HCT116 (cell line): ENCODE measurements at places on chromosomes 12 and 14.

GRCh38 chr12:76927170-76927784 is 48.5 kb upstream of the CSRP2 start:
- DNase-seq: peak; percentile 27

DNA sequence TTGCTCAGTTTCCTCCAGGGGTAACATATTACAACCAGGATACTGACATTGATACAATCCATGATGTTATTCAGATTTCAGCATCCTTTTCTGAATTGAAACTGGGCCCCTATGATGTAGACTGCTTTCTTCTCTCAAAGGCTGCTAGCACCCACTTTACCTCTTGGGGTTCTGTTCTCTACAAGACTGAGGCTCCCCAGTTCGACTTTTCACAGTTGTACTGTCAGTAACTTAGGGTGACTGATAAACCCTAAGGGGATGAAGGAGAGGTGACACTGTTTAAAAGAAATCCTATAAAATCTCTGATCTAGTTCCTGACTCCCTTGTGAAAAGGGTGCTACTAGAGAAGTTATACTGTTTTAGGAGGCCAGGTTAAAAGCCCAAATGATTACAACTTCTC is 818 bp downstream of the VPS33A start:
- no peak for DNase-seq

- DNase-seq: peak; percentile 52
These were observed 69.6 kb downstream of the MOK start for GRCh38 chr14:102235275-102235897.

DNA sequence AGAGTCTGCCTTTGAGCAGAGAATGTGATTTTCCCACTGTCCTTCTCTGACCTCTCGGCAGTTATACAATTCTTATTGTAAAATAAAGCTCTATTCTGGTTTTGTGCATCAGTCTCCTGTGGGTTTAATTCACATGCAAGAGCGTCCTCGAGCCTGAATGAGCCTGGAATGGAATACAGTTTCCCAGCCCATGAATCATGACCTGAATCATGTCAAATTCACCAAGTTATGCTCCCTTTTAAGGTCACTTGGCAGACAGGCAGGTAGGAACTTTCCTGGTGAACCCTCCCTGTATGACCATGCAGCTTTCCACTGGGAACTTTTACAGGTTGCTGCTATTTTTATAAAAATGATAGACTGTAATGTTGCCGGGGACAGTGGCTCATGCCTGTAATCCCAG is 41.7 kb downstream of the BICD1 start:
- no peak for DNase-seq

DNA sequence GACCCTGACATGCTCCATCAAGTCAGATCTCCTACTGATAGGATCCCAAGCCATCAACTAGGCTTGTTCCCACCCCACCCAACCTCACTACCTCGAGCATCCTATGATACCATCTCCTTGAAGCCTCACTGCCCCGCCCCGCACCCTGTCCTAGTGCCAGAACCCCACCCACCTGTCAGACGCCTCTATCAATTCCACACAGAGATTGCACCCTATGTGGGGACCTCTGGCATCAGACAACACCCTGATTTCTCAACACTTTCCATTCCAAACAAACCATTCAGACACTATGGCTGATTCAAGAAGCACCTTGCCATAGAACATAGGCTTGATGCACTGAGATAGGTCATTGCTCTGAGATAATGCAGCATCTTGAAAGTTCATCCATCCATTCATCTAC is 3.1 kb upstream of the GLTP start:
- DNase-seq: no peak

GRCh38 chr12:104057771-104058197 is 6.5 kb upstream of the HCFC2 start:
- DNase-seq: no peak

DNA sequence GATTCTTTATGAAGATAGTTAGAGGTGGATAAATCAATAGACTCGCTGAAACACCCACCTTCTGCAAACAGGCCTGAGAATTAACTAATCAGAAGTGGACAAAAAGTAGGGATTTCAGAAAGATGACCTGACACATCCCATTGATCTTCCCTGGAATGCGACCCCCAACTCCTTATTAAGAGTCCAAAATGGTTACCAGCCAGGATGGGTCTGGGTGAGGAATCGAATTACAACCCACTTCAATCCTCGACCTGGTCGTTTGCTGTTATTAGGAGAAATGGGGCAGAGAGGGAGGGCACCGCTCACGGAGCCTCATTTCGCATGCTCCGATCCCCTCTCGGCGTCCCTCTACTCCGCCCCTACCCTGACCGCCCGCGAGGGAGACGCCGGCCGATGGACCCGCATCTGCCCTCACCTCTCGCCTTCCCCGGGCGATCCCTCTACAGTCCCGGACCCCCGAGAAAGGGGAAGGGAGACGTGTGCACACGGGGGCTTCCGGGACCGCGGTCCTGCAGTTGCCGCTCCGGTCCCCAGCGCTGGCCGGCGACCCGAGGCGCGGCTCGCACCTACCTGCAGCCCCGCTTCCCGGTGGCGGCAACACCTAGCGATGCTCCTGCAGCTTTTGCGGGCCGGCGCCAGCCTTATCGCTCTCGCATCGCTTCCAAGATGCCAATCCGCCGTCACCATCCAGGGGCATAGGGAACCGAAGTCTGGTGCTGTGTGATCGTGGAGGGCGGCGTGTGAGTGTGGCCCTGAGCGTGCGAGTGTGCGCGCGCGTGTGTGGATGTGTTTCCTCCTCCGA is 69.3 kb upstream of the USP15 start:
- no peak for DNase-seq

- DNase-seq: peak; percentile 15
These were observed 189.6 kb downstream of the DUSP6 start for GRCh38 chr12:89162589-89163261.

DNA sequence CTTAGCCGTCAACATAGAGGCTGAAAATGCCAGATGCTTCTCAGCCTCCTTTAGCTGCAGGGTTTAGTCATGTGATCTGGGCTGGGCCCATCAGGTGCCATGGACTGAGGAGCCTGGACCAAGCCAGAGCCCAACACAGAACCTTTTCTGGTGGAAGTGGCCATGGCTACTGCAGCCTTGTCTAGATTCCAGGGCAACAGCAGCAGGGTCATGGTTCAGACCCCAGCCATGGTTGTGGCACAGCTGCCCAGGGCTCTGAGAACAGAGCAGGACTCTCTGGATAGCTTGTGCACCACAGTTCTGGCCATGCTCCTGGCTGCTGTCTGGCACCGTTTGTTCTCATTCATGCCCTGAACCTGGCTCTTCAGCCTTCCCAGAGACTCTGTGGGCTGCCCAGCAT is 47.0 kb upstream of the PTGR2 start:
- no peak for DNase-seq

DNA sequence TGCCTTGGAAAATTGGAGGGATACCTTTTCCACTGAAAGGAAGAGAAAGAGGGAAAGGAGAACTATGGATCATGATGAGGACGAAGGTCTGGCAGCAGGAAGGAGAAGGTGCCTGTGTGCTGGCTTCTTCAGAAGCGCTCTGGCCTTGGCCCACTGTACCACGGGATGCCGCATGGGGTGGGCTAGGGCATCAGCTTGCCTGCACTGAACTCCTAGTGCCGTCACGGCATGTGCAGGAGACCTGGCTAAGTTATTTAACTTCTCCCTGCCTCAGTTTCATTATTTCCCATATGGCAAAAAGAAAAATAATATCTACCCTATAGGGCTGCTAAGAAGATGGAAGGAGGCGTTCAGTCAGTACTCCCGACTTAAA is 28.1 kb downstream of the FBXO21 start:
- DNase-seq: no peak

GRCh38 chr14:23056956-23057756 is at the start of gene CDH24:
TSS of gene CDH24 (minus strand) at chr14:23057520. CDS start at chr14:23055733, 1,787 bp downstream.
- DNase-seq: no peak

- no peak for DNase-seq
These were observed 91.9 kb upstream of the RESF1 start for GRCh38 chr12:31867292-31867691.

- DNase-seq: no peak
These were observed 21.8 kb downstream of the FUT8 start for GRCh38 chr14:65434216-65434850.

DNA sequence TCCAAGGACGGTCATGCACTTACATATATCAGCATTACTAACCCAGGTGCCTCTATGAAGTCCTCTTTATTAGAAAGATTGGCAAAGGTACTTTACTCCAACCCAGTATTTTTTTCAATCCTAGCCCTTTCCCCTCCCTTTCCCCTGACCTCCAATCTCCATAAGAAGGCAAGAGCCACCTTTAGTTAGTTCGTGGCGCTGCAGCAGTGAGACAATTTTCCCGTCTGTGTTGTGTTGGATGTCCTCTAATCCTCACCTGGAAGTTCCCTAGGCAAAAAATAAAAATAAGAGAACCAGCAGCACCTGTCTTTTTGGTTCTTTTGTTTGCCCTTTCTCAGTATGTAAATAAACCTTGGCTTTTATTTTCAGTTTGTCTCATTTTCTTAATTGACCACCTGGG is 439.6 kb upstream of the LRFN5 start:
- DNase-seq: no peak

DNA sequence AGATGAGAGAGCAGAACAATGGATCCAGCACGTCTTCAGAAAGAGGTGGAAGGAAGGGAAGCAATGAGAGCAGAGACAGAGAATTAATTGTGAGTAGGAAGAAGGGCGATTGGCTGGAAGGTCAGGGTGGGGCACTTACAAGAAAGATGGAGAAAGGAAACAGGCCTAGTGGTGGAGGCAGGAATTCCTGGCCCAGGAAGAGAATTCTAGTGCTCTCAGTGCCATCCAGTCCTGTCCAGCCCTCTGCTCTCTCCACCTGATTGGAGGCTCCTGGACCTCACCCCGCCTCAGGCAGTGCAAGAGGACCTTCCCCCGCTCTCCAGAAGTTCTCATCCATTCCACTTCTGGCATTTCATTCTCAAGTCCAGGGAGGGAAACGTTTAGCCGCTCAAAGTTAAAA is 43.0 kb downstream of the NGB start:
- DNase-seq: no peak

- DNase-seq: no peak
These were observed 5.8 kb downstream of the MAX start for GRCh38 chr14:65096323-65097089.

- peak; percentile 62 for DNase-seq
These were observed 15.3 kb downstream of the SPIC start for GRCh38 chr12:101490286-101490920.

GRCh38 chr12:124852911-124853427 is 10.7 kb downstream of the SCARB1 start:
- no peak for DNase-seq

GRCh38 chr14:72513346-72513745 is 380.6 kb downstream of the DPF3 start:
- no peak for DNase-seq

GRCh38 chr12:130646716-130647370 is 69.3 kb downstream of the RIMBP2 start:
- DNase-seq: no peak

- DNase-seq: no peak
These were observed 14.9 kb downstream of the LTA4H start for GRCh38 chr12:96020314-96021003.

GRCh38 chr12:123280971-123281370 is 9.3 kb upstream of the CDK2AP1 start:
- DNase-seq: no peak

- DNase-seq: no peak
These were observed 2.9 kb downstream of the RAD52 start for GRCh38 chr12:946631-947030.

GRCh38 chr12:71551529-71551928 is 111.9 kb downstream of the LGR5 start:
- DNase-seq: peak; percentile 7

DNA sequence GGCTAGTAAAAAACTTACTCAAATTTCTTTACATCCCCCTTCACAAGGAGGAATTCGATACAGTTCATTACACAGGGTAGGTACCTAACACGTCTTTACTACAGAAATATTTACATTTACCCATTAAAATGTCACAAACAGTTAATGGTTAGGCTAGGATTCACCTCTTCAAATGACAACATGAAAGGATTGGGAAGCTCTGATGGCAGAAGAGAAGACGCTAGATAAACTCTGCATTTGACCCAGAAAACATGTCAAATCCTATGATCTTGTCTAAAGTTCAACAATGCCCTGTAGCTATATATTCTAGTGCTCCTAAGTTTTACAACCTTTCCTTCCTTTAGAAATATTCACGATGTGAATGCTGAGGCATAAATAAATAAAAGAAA is 64.8 kb downstream of the DENND5B start:
- no peak for DNase-seq

DNA sequence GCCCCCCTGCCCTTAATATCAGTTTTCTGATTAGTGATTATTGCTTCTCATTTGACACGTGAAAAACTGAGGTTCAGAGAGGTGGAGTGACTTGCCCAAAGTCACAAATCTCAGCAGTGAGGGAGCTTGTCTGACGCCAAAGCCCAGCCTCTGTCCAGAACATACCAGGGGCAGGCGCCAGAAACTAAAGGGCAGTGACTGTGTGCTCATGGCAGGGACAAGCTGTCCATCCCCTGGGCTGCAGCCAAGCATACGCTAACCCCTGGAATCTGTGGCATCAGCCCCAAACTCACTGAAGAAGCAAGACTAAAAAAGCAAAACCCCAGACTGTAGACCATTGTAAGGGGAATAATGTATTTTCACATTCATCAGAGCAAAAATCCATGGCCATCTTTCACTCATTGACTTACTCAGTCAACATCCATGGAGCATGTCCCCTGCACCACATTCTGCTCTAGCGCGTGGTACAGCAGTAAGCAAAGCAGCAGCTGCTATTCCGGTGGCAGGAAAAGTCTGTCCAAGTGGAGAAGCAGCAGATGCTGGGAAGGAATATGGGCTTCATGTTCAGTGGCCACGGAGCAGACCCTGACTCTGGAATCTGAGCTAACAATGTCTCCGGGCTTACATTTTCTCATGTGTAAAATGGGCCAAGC is 1.5 kb upstream of the SERPINA4 start:
- no peak for DNase-seq

DNA sequence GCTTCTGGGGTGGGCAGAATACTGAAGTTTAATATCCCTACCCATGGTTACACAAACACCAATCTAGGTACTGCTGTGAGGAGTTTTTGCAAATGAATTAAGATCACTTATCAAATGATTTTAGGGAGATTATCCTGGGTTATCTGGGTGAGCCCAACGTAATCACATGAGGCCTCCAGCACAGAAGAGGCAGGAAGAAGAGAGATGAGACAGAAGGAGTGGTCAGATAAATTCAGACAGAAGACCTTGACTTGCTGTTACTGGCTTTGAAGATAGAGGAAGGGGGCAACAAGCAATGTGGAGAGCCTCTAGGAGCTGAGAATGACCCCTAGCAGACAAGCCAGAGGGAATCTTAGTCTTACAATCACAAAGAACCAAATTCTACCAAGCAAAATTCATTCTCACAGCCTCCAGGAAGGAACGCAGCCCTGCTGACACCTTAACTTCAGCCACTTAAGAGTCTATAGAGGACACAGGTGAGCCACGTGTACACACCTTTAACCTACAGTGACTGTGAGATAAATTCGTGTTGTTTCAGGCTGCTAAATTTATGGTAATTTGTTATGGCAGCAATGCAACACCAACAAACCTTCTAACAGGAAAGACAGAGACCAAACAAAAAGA is 49.4 kb downstream of the FERMT2 start:
- DNase-seq: no peak

- DNase-seq: no peak
These were observed 121.9 kb upstream of the SLC35F4 start for GRCh38 chr14:57987596-57988300.

- DNase-seq: no peak
These were observed 24.6 kb downstream of the EXOC5 start for GRCh38 chr14:57244106-57244505.
